ENCODE measurements at places on chromosomes 16 and 17.
A peak's percentile ranks its signal among the peaks of the same experiment; 100 is the strongest.

DNA sequence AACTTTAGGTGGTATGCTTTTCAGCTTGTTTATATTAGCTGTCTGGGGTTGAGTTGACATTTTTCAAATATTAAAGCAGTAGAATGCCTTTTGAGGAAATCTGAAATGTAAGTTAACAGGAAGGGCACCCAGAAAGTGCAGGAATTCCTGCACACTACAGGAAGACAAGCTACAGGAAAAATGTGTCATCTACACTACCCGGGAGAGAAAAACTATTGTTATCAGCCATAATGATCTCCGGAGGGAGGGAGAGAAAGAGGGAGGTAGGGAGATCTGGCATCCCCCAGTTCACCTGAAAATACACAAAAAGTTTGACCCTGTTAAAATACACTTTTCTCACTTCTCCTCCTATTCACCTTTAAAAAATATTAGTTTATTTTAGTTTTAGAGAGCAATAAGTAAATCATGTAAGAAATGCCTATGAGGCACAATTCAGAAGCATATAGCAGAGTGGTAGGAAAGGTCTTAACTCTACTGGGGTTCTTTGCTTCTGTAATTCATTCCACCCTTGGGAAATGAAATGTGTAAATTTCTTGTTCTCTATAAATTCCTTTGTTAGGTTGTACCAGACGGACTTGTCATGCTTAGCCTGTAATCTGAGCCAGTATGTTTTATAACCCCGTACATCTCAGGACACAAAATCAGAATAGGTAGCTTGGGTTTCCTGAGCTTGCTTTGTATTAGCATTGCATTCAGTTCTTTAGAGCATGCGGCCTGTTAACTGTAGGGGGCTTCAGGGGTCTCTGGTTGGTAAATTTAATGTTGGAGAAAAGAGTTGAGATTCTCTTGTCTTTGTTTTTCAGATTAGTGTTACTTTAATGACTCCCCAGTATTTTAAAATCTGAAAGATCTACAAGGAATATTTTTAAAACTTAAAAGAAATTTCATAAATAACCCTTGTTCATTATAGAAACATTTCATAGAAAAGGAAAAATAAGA, 3.3 kb downstream of the MAP2K6 start:
- DNase-seq, result no peak

- no peak for DNase-seq
These were observed 5.3 kb upstream of the CAVIN1 start for GRCh38 chr17:42428141-42428944.

- peak; percentile 51 for DNase-seq
These were observed 261.8 kb upstream of the PSMD7 start for GRCh38 chr16:74034862-74035261.

DNA sequence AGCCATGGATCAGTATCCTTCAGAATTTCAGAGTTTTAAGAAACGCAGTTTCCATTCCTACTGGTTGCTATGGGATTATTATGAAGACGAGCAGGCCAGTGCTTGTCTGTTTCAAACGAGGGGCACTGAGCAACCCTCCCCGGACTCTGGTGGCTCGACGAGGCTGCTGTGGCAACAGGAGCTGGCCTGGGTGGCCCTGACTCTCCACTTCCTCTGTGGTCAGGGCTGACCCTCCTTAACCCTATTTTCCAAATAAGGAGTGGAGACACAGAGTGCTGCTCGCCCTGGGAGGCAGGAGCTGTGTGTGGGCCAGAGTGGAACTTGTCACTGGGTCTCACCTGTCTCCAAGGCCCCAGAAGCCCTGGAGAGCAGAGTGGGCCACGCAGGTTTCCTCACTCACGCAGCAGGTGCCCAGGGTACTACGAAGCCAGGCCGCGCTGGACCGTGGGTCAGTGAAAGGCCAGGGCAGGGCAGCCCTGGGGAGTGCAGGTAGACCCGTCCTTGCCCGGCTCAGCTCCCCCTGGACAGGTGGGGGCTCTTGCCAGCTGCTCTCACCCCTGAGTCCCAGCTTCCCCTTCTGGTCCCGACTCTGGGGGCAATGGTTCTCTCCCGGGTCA, 3.3 kb downstream of the GALNS start:
- no peak for DNase-seq

- DNase-seq, result no peak
These were observed 263.2 kb downstream of the KIF2B start for GRCh38 chr17:54085934-54086333.

DNA sequence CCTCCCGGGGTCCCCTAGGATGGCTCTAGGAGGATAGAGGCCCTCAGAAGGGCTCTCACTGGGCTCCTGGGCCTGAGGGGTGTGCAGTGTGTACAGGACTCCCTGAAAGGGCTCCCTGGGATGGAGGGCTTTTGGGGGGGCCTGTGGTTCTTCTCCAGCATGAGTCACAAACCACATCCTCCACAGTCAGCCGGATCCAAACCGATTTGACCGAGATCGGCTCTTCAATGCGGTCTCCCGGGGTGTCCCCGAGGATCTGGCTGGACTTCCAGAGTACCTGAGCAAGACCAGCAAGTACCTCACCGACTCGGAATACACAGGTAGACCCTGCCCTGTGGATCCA, 4.5 kb downstream of the TRPV2 start:
- peak; percentile 60 for DNase-seq

- no peak for DNase-seq
These were observed 280.4 kb downstream of the SLC39A11 start for GRCh38 chr17:72811976-72812687.

- DNase-seq, result no peak
These were observed 402.4 kb downstream of the TMEM114 start for GRCh38 chr16:8187782-8188372.

DNA sequence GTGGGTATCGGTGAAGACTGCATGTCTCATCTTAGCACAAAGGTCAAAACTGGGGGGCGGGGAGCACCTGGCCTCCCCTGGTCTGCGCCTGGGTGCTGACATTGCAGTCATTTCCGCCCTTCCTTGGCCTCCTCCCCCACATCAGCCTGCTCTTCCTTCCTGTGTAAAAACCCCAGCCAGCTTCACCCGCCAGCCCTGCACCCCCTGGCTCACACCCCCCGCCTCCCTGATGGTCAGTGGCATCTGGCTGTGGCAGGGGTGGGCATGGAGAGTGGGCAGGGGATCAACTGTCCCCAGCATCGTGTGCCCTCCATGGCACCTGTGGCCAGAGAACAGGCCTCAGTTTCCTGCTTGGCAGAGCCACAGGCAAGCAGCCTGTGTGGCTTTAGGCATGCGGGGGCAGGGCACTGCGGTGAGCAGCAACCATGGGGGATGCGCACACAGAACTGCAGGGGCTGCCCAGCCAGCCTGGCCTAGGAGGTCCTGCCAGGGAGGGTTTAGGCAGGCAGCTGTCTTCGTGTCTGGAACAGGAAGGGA, 26.5 kb upstream of the LASP1NB start:
- DNase-seq, result no peak

DNA sequence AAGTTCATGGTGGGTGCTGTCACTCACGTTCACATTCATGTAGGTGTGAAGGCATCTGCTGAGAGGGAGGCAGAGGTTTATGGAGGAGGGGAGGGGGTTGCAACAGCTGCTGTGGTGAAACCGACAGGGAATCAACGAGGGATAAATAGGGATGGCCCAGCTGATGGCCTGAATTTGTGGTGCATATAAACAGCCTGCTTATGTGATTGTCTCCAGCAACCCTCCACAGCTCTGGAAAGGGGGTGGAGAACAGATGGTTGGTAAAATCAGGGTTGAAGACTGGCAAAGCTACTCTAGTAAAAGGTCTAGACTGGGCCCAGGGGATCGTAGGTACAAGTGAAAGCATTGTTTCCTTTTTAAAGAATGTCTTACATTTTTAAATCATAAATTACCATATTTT, 53.7 kb downstream of the IQCK start:
- no peak for DNase-seq

DNA sequence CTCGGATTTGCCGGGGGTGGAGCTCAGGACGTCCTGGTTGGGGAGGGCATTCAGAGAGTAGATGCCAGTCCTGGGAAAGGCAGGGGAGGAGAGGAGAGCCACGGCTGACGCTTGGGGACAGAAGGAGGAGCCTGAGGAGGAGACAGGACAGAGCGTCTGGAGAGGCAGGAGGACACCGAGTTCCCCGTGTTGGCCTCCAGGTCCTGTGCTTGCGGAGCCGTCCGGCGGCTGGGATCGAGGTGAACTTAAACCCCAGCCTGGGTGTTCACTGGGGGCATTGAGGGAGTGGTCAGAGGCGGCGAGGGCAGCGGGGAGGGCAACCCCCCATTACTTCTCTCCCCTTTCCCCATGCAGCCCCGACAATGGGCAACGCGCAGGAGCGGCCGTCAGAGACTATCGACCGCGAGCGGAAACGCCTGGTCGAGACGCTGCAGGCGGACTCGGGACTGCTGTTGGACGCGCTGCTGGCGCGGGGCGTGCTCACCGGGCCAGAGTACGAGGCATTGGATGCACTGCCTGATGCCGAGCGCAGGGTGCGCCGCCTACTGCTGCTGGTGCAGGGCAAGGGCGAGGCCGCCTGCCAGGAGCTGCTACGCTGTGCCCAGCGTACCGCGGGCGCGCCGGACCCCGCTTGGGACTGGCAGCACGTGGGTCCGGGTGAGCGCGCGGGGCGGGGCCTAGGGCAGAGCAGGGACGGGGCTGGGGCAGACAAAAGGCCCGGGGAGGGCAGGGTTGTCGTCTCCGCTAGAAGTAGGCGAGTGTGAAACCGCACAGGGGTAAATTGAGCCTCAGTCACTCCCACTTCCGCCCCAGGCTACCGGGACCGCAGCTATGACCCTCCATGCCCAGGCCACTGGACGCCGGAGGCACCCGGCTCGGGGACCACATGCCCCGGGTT, 3.7 kb downstream of the NOL3 start:
- DNase-seq, result peak; percentile 75

DNA sequence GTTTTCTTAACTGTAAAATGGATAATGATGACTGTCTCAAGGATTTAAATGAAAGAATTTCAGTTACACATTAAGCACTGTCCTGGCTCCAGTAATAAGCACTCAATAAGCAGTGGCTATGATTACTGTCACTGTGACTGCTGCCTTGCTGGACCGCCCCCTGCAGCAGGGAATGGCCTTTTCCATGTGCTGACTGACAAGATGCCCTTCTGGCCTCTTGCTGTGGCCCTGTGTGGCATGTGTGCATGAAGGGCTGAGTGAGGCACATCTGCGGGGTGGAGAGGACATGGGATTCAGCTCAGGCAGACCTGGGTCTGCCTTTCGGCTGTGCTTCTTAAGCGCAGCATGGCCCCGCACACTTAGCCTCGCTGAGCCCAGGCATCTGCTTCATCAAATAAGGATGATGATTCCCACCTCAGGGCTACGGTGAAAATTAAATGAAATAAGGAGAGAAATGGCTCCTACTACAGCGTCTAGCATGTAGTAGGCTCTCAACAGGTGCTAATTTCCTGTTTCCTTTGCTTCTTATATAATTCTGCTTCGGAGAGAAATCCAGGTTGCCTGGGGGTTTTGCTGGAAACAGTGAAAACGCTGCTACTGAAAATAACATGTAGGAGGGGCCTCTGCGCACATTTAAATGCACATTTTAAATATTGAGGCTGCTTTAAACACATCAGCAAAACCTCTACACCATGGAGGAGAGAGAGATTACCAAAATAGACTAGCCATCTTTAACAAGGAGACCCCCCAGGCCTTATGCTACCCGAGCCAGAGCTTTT, 183.9 kb downstream of the PARN start:
- no peak for DNase-seq

DNA sequence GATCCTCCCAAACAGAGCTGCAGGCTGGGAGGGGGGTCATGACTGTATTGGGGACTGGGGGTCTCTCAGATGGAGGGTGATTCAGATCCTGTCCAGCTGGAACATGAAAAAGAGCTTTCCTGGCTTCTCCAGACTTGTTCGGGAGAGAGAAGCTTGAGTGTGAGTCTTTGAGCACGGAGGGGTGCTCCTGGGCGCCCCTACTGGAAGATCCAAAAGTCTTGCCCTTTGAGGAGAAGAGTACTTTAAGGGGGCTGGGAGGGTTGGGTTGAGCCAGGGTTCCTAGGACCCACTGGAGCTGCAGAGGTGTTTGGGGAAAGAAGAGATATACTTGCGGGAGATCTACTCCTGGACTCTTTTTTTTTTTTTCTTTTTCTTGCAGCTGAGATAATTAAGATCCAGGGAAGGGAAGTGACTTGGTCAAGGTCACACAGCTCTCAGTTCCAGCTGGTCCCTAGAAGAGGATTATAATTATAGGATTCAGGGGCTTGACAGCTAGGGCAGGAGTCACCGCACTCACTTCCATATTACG, 8.4 kb downstream of the RARA start:
- DNase-seq, result no peak

DNA sequence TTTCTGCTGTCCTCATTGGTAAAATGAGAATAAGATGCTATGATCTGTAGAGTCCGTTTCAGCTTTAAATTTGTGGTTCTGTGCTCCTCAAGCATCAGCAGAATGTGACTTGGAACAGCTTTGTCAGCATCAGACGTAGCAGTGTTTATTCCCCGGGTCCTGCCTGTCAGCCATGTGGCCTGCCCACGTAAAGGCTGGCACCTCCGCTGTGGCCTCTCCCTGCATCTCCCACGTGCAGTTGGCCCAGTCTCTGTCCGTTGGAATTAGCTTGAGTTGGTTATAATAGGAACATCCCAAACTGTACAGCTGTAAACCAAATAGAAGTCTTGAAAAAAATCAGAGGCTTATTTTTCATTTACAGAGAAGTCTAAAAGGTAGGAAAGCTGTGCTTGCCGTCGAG, 61.7 kb downstream of the ARHGAP44 start:
- no peak for DNase-seq
